ENCODE measurements at places on chromosomes 3 and 15. TPM values are rescaled to one million over a fixed set of nuclear protein-coding genes. Genes with fewer than 3 reads are reported as not detected.

DNA sequence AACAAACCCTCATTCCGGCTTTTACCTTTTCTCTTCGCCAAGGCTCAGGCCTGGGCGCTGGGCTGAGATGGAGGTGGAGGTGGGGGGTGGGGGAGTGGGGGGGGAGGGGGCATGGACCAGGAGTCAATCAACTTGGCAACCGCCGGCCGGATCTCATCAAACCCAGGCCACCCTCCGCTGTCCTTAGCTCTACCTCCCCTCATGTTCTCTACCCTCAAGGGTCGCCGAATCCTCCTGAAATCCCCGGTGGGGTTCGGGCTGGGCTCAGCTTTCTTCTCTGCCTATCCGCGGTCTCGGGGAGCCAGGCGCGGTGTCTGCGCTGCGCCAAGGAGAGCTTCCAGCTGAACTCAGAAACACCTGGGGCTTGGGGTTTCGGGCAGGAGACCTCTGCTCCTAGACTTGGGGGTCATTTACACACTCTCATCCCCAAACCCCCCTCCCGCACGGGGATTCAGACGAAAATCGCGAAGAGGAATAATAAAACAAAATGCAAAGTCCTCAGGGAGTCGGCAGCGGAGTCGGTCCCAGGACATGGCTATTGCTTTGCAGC lies 2.5 kb downstream of the ONECUT1 start:
- ATAC-seq: no peak

DNA sequence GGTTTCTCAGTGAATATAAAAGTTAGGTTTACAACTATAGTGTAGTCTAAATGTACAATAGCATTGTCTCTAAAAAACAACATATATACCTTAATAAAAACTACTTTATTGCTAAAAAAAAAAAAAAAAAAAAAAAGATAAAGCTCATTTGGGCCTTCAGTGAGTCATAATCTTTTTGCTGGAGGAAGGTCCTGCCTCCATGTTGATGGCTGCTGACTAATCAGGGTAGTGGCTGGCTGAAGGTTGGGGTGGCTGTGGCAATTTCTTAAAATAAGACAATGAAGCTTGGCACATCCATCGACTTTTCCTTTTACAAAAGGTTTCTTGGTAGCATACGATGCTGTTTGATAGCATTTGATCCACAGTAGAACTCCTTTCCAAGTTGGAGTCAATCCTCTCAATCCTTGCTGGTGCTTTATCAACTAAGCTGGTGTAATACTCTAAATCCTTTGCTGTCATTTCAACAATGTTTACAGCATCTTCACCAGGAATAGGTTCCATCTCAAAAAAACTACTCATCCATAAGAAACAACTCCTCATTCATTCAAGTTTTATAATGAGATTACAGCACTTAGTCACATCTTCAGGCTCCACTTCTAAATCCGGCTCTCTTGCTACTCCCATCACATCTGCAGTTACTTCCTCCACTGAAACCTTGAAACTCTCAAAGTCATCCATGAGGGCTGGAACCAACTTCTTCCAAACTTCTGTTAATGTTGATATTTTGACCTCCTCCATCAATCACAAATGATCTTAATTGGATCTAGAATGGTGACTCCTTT lies 13.3 kb downstream of the ZNF280D start:
- no peak for ATAC-seq

The PLEKHO2 gene
- total RNA-seq: 27.1 TPM

The RPSA gene
- total RNA-seq: 1,072 TPM

DNA sequence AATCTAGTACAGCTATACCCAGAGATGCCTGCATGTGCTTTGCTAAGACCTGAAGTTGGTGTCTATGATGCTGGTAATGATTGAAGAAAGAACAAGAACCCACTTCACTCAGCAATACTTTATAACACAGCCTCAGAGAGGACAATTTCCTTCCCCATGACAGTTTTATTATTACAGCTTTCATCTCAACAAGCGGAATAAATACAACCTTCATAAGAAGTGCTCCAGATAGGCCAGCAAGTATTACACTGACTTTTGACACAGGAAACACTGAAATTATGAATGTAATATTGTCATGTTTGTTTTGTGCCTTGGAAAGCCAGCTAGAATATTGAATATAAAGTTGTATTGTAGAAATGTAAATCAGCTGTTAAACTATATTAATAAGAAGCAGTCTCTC lies 557.4 kb upstream of the ARPP21 start:
- no peak for ATAC-seq

DNA sequence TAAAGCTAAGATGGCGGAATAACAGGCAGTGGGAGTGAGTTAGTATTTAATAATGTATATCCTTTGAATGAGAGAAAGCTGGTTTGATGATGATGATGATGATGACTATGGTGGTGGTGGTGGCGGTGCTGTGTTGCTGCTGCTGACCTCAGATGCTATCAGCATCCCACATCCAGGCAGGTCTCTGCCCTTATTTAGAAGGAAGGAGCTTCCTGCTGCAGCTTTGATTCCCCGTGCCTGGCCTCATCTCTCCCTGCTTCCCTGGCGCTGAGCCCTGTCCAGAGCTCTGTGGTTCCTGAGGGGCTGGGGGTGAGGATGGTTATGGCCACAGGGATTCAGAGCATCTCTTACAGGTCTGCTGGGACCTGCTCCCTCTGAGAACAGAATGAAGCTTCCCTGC lies 73.1 kb downstream of the RAB11A start:
- ATAC-seq: no peak

Measured in gastroesophageal sphincter (tissue), 4 donors.